ENCODE measurements at places on chromosomes 6 and 20.

DNA sequence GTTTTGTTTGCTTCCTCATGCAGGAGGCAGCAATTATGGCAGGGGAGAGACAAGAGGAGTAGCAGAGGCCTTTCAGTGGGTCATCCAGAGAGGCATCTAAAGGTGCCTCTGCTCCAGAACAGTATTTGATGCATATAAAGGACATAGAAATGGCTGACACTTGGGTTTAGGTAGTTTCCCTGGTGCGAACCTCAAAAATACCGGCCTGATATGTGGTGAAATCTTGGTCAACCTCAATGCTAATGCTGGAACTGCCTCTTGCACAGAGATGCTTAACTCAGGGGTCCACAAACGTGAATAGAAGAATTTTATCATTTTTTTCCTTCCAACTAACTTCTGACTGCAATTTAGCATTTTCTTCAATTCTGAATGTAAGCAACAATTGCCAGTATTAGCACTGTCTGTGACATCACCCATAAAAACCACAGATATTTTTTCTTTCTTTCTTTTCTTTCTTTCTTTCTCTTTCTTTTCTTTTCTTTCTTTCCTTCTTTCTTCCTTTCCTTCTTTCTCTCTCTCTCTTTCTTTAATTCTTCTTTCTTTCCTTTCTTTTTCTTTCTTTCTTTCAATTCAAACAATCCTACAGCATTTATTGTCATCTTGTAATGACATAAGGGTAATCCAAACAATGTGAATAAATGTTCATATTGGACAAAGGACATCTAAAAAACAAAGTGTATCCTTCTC is 180.0 kb upstream of the UST start:
- DNase-seq = no peak

DNA sequence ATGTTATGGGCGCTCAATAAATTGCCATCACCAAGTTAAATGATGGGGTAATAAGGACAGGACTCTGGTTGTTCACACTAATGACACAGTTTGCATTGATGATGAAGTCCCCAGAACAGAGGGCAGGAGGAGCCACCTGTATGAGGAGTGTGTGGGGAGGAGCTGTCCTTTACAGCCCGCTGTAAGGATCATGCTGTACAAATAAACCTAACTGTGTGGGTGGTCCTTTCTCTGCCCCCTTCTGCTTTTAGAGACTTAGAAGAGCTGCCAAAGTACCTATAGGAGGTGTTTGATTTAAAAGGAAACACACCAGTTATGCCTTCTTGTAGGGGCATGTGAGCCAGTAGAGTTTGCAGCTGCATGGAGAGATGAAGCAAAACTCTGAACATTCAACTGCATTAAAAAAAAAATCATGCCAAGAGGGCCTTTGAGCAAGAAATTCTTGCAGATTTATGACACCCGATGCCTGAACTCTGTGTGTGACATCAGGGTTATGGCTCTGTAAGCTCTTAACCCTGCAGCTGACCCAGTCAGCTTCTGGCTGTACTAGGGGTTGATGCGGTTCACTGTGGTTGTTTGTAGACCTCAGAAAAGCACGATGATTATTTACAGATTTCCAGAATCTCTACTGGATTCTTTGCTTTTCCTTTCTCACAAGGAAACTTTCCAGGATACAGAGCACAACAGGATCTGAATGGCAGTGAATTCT is 67.4 kb downstream of the UST start:
- peak; percentile 22 for DNase-seq

GRCh38 chr6:38134704-38135088 is 315.2 kb downstream of the ZFAND3 start:
- no peak for DNase-seq

- DNase-seq = no peak
These were observed 2.2 kb upstream of the CCM2L start for GRCh38 chr20:32007787-32008616.

DNA sequence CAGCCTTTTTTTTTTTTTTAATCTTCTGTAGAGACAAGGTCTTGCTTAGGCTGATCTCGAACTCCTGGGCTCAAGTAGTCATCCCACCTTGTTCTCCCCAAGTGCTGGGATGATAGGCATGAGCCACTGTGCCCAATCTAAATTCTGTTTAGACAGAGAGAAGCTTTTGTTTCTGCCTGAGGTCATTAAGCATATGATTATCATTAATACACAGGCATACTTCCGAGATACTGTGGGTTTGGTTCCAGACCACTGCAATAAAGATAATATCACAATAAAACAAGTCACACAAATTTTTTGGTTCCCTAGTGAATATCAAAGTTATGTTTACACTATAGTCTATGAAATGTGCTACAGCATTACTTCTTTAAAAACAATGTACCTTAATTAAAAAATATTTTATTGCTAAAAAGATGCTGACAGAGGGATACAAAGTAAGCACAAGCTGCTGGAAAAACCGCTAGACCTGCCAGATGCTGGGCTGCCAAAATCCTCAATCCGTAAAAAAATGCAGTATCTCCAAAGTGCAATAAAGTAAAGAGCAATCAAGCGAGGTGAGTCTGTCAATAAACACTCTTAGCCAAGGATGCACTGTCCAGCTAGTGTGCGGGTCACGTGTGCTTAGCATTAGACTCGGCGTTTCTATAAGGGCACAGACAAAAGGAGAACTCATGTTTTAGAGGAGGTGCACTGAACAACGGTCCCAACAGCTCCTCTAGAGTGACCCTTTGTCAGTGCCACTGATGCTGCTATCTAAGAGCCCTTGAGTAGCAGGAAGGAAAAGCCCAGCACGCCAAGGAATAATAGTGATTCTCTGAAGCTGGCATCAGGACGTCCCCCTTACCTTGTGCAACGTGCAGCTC is 16.1 kb downstream of the TXNDC5 start:
- no peak for DNase-seq

GRCh38 chr6:126773112-126773805 is 345.2 kb upstream of the RSPO3 start:
- peak; percentile 49 for DNase-seq

DNA sequence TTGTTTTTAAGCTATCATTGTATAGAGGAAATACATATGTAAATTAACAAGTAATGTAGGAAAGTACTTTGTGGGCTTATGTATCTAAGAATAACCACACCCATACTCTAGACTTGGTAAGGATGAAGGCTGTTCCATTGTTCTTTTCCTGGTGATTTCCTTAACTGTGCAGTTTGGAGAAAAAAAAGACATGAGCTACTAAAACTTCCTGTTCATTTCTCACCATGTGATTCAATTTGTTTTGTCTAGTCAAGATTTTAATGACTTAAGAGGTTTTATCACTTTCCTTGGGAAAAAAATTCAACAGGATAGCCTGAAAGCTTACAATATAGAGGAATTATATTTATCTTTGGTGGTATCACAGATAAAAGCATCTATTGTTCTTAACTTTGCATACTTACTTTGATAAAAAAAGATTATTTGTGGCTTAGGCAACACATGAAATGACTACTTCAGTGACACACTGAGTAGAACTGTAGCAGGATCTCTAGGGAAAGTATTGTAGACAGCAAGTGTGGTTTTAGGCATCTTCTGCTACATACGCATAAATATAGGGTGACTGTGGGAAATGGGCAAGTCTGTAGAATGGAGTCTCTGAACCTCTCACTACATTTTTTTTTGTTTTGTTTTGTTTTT is 80.3 kb downstream of the GJA1 start:
- no peak for DNase-seq

- no peak for DNase-seq
These were observed 56.0 kb downstream of the ZDHHC14 start for GRCh38 chr6:157436944-157437336.

GRCh38 chr20:54093423-54094267 is 23.3 kb upstream of the BCAS1 start:
- DNase-seq = no peak

- DNase-seq = peak; percentile 82
These were observed 31.7 kb upstream of the TBPL1 start for GRCh38 chr6:133921249-133921859.

DNA sequence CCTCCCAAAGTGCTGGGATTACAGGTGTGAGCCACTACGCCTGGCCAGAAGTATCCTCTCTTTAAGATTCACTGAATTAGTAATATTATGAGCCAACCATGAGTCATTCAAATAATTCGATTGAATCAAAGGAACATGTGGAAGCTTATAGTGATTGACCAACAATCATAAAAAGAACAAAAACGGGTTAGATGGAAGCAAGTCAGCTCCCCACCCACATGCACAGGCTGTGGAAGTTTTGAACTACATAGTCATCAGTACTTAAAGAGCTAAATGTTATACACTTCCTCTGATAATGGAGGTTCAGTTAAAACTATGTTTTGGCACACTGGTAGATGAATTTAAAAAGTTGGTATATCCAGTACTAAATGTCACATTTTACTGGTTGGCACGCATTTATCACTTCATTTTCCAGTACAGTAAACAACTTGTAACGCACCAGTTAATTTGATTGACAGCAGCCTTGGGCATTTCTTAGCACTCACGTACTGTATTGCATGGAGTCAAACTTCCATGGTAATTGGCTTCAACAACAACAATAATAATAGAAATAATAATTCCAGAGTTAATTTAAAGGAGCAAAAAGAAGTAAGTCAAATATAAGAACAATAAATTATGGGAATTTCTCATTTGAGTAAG is 1107.3 kb upstream of the MAP3K7 start:
- DNase-seq = no peak

DNA sequence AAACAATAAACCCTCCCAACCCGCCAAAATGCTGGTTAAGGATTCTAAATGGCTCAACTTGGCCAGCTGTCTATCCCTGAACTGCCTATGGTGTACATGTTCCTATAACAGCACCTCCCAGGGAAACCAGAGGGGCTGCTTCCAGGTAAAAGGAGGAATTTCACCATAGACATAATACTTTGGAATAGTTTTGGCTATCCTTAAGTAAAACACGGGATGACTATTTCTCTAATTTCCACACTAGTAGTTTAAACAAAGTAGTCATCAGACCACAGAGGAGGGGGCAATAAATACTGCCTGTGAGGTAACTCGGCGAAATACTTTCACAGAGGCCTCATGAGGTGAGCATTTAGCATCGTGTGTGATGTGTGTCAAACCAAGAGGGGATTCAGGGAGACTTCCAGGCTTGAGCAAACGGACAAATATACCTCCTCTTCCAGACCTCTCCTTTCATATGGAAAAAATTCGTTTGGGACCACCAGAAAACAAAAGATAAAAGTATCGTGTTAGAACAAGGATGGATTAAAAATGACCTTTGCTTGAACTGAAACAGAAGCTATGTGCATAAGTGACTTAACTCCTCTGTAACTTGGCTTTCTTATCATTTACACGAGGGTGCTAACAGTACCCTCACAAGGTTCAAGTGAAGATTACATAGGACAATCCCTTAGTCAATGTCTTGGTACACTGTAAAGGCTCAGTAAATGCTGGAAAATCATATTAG is 1.0 kb upstream of the XRN2 start:
- DNase-seq = no peak

- DNase-seq = no peak
These were observed 159.5 kb upstream of the PTPN1 start for GRCh38 chr20:50350510-50351249.

- DNase-seq = peak; percentile 61
These were observed 545.1 kb upstream of the GJE1 start for GRCh38 chr6:141587482-141588266.

GRCh38 chr6:90413867-90414266 is 117.2 kb upstream of the BACH2 start:
- DNase-seq = no peak

GRCh38 chr6:20893412-20893811 is 359.2 kb downstream of the CDKAL1 start:
- no peak for DNase-seq

- peak; percentile 40 for DNase-seq
These were observed 14.2 kb upstream of the SLCO4A1 start for GRCh38 chr20:62627901-62628612.

- no peak for DNase-seq
These were observed 39.6 kb downstream of the ILRUN start for GRCh38 chr6:34657037-34657306.

GRCh38 chr6:14827354-14827753 is 418.5 kb upstream of the JARID2 start:
- DNase-seq = no peak

- DNase-seq = peak; percentile 68
These were observed 117.9 kb upstream of the THBS2 start for GRCh38 chr6:169371344-169372127.

- DNase-seq = no peak
These were observed 25.6 kb upstream of the MBOAT1 start for GRCh38 chr6:20237677-20238460.

GRCh38 chr6:6931071-6932025 is 176.4 kb upstream of the RREB1 start:
- no peak for DNase-seq

- DNase-seq = no peak
These were observed 5.0 kb upstream of the BLOC1S5 start for GRCh38 chr6:8069151-8069550.

- no peak for DNase-seq
These were observed 53.5 kb downstream of the RALGAPA2 start for GRCh38 chr20:20658871-20659431.

DNA sequence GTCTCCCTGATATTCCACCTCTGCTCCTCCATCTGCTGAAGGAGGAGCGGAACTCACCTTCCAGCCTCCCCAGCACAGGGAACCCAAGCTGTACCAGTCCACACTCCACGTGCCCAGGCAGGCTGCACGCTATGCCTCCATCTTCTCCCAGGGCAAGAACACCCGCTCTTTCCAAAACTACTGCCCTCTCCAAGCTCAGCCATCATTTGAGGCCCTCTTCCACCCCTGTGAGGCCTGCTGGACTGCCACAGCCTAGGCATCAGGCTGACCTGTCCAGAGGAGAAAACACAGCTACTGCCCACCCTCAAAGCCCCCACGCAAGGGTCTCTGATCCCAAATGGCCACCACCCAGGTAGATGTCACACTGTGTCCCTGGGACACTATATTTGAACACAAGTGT is 99.9 kb downstream of the PRND start:
- no peak for DNase-seq

DNA sequence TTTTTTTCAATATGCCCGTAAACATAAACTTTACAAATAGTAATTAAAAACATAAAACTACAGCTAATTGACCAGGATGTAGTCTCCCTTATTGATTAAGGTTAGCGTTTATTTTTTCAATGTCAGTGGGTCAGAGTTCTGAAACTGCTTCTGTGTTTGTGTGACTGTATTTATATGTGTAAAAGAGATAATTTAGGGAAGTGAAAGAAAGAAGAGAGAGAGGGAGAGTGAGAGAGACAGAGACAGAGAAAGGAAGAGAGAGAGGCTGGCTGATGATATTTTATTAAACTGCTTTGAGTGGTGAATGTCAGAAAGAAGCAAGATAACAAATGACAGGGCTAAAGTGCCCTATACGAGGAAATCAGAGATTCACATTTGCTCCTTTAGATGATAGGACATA is 266.1 kb upstream of the PTCHD4 start:
- no peak for DNase-seq

DNA sequence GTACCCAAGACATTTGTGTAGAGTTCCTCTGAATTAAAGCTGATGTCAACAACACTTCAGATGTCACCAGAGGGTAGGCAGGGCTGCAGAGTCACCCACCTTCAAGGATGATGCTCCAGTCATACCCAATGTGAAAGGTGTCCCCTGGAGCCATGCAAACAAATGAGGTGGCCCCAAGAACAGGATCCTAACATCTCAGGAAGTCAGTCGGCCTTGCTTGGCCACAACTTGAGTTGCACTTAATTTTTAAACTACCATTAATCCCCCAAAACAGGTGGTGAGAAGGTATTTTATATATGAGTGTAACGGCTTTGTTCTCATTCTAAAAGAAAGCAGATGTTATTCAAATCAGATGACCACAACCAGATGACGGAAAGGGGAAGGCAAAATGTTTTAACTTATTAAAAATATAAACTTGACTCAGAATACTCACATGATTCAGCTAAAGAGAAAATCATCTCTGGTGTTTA is 21.1 kb upstream of the SERPINB1 start:
- DNase-seq = no peak

GRCh38 chr6:168706471-168707177 is 265.6 kb downstream of the SMOC2 start:
- no peak for DNase-seq

All from AG20443 (cell line).